Right kidney (tissue), 9 donors: ENCODE measurements at places on chromosomes 2 and 18.

- no peak for DNase-seq
These were observed 83.6 kb downstream of the FAM161A start for GRCh38 chr2:61770298-61770697.

- peak; percentile 36 for DNase-seq
These were observed 45.2 kb upstream of the RAB6C start for GRCh38 chr2:129934044-129934822.

- DNase-seq: no peak
These were observed 722.8 kb downstream of the ADCYAP1 start for GRCh38 chr18:1627494-1627893.

DNA sequence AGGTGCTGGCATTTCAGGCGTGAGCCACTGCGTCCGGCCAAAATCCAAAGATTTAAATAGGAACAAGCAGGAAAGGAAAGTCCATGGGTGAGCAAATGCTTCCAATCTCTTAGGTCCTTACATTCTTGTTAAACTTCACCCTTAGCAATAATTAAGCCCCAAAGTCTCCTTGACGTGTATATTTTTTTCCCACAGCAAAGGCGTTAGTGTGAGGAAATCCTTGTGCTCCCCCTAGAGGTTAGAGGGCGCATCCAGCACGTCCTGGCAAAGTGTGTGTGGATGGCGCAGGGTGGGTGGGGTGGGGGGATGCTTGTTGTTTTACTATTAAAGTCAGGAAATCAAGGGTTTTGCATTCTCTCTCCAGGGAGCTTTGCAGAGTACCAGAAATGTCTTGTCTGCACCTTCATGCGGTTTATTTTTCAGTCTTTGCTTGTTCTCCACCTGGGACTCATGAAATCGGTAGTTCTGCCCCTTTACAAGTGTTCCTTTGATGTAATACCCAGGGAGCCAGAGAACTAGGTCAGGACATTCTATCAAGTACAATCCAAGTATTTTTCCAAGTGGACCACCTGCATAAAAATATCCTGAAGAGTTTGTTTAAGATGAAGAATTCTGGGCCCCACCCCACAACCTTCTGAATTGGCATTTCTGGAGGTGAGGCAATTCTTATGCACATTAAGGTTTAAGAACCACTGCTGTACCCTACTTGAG, 22.2 kb upstream of the ITSN2 start:
- DNase-seq: peak; percentile 37

GRCh38 chr18:26461405-26461804, 86.9 kb downstream of the KCTD1 start:
- DNase-seq: no peak

DNA sequence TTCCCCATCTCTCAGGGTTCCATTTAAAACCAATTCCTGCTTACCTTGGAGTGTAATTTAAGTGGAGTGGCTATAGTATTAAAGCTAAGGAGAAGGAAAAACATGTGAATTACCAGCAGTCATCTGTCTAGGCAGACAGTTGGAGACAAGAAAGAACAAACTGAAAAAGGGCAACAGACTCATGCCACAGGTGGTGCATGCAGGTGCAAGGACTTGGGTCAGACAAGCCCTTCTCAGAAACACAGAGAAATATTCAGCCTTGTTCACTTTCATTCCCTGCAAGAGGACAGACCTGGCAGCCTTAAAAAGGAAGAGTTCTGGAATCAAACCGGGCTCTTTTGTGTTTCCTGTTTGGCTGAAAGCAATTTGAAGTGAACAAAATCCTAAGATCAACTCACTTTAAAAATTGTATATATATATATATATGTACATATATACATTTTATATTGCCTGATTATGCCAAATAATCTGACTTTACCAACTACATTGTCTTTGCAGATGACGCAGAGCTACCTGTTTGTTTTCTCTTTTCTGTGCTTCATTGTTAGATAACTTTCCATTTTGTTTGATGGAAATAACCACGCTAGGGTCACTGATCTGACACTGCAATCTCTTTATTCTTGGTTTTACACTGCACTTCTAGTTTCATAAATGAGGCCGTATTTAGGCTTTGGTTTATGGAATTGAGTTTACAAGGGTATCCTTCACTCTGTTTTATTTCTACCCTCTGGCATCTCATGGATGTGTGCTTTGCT, 35.1 kb upstream of the VPS54 start:
- no peak for DNase-seq

DNA sequence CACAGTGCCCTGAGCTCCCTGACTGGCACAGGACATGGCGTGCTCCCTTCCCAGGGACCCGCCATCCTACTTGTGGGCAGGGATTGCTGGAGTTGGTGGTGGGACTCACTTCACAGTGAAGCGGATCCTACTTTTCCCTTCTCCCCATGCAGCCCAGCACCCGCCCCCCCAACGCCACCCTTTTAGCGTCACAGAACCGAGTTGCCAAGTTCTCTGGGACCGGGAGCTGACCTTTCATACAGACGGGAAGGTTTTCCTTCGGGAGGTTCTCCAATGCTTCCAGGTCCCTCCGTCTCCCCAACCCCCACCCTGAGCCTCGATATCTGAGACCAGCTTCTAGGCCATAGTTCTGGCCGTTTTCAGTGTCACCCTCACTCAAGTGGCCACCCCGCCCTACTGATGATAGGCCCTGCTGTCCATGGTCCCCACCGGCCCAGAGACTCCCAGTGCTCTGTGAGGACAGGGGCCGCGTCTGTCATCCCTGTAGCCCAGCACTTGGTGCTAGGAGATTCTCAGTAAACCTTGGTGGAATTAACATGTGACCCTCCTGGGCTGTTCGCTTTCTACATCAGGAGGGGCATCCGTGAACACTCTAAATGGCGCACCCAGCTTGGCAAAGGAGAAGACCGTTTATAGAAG, 1.6 kb upstream of the DNMT3A start:
- no peak for DNase-seq

- no peak for DNase-seq
These were observed 30.6 kb downstream of the TMEM131 start for GRCh38 chr2:97965116-97965515.

DNA sequence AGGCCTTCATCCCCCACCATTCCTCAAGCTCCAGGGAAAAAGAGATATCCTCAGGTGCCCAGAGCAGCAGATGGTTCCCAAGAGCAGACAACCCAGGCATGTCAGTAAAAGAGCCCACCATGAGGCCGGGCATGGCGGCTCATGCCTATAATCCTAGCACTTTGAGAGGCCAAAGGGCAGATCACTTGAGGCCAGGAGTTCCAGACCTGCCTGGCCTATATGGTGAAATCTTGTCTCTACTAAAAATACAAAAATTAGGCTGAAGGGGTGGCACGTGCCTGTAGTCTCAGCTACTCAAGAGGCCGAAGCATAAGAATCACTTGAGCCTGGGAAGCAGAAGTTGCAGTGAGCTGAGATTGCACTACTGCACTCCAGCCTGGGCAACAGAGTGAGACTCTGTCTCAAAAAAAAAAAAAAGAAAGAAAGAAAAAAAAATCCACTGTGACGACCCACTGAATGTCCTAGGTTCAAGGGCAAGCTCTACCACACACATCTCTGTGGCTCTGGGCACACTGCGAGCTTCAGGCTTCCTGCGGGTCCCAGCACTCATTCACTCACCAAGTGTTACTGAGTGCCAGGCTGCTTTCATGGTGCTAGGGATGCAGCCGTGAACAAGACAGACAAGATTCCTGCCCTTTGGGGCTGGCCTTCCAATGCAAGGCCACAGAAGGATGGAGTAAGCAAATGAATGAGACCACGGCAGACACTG, 6.5 kb upstream of the DUSP2 start:
- no peak for DNase-seq

DNA sequence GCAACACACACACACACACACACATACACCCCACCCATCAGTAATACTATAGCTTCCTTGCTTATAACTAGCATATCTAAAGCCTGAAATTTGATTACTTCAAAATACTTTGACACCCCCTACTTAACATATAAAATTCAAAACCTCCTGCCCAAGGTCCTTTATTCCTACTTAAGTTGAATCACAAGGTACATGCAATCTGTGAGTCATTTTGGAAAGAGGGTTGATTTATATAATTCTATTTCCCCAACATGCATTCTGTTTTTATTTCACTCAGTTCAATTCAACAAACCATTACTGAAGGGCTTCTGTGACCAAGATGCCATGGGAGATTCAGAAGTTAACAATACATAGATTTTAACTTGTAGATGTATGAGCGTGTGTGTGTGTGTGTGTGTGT, 420.7 kb downstream of the METTL4 start:
- no peak for DNase-seq

GRCh38 chr2:134268265-134268664, 14.4 kb downstream of the MGAT5 start:
- DNase-seq: no peak

DNA sequence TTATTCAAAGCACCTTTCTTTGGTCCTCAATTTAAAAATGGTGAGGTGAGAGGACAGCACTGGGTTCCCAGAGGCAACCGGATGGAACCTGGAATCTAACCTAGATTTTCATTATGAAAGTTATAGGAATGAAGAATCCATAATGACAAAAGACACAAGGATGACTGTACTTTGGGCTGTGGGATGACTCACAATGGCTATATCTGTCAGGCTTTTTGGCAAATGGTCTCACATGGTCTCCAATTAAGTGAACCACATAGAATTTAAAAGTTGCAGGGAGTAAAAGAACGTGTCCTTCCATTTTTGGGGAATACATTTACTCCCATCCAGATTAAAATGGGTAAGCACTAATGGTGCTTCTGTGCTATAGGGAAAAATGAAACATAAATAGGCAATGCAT, 31.8 kb upstream of the LYPD1 start:
- DNase-seq: no peak

DNA sequence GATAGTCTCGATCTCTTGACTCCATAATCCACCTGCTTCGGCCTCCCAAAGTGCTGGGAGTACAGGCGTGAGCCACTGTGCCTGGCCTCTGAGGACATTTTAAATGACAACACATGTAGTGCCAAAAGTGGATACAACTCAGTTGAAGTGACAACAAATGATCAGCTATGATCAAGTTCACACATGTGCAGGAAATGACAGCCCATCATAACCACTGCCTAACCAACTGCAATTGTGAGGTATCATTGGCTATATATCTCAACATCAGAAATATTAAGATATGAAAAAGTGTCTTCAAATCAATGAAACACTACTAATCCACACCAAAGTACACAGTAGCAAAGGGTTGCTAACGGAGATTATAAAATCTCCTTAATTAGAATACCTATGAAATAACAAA, 84.8 kb downstream of the DTNB start:
- DNase-seq: no peak

DNA sequence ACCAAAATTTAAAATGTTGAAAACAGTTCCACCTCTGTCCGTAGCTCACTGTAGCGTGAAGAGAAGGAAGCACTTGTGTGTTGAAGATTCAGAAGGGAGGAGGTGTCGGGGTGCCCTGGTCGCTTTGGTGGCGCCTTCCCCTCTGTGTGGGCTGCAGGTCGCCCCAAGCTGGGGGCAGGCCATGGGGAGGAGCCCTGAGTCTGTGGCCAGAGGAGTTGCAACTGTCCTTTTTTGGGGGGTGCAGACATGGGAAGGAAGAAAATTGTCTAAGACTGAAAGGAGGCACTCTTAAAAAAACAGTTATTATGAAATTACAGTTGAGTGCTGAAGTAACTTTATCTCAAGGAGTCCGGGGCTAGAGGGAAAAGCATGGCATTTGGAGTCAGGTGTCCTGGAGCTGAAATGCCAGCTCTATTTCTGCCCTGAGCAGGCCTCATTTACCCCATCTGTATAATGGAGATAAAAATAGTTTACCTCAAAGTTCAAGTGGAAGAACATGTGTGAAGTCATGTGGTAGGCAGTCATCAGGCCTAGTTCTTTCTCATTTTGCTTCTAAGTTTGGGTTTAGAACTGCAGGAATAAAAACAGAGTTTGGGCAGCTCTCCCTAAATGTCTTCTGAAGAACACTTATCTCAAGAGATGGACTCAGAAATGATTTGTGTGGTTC, 82.1 kb downstream of the RNF144A start:
- no peak for DNase-seq

- DNase-seq: no peak
These were observed 119.4 kb downstream of the TMEM18 start for GRCh38 chr2:557635-558301.

GRCh38 chr2:132654968-132655367, 15.0 kb downstream of the LYPD1 start:
- DNase-seq: no peak

DNA sequence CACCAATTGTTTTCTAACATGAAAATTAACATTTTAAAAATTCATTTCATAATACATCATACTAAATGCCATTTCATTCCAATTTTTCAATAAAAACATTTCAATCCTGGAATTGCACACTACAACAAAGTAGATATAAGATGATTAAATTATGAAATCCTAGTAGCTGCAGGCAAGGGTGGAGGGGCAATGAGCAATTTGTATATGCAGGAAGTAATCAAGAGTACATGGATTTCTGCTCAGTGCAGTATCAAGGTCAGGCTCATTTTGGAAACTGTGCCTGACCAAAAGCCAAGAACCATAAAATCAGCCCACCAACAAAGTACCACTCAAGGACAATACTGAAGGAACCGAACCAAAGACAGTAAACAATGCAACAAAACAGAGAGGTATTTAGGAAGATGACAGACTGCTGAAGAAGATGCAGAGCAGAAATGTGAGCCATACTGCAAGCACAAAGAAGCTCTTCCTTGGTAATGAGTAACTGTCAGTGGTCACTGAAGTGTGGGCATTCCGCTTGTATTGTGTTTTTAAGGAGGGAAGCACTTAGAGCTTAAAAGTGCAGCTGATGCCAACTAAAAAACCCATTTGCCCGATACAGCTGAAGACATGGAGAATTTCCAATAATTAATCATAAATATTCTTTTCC, 34.5 kb upstream of the DSEL start:
- DNase-seq: no peak

GRCh38 chr2:70340761-70341476, 39.1 kb upstream of the FAM136A start:
- peak; percentile 41 for DNase-seq

DNA sequence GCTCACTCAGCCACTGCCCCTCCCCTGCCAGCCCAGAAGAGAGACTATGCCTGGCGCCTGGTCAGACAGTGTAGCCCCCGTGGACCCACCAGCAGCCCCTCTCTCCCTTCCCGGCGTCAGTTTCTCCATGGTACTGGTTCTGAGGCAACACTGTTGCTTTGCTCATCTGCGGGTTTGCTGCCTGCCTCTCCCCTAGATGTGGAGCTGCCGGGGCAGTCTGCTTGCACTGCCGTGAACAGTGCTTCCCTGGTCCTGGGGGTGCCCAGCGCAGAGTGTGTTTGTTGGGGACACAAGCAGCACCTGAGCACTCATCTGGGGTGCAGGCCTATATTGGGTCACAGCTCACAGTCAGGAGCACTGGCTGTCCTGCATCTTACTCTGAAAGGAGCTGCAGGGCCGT, 309.9 kb downstream of the NDUFA10 start:
- no peak for DNase-seq
